ENCODE measurements at places on chromosomes 11 and 22. TPM values are rescaled to one million over a fixed set of nuclear protein-coding genes. Genes with fewer than 3 reads are reported as not detected.

DNA sequence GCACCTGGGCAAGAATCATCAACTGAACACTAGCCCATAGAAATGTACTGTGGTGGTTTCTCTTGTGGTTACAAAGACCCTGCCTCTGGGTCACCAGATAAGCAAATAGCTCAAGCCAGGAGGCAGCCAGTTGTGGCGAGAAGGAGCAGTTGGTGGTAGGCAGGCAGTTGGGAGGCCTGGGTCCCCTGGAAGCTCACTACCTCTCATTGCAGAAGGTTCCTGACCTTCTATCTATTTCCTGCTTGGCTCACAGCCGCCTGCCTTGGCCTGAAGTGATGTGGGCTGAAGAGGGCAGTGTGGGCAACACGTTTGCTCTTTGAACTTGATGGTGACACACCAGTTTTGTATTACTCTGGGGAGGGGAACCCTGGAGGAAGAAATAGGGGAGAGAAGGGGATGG, 34.7 kb downstream of the NECTIN1 start:
- DNase-seq = peak; percentile 72

- peak; percentile 71 for DNase-seq
Observed at GRCh38 chr11:82701847-82702520, 31.7 kb downstream of the FAM181B start.

The TPP1 gene
- 45.9 TPM for total RNA-seq

- no peak for DNase-seq
Observed at GRCh38 chr22:47225080-47225930, 462.9 kb downstream of the TBC1D22A start.

GRCh38 chr11:12403122-12403996, 26.0 kb downstream of the PARVA start:
- no peak for DNase-seq

DNA sequence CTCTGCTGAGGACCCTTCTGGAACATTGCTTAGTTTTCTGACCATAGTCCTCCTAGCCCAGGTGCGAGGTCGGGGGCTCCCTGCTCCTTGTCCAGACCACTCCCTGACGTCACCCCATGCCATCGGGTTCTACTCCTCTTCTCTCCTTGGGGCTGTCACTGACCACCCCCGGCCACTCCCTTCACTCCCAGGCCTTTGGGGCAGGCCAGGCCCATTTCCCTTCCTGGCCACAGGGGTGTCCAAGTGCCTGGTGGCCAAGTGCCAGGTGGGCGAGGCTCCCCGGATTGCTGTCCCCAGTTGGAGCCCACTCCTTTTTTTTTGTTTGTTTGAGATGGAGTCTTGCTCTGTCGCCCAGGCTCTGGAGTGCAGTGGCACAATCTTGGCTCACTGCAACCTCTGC, 19.5 kb downstream of the MRGPRD start:
- no peak for DNase-seq

The FAM83F gene
- total RNA-seq = under 0.01 TPM

The RCOR2 gene
- total RNA-seq = not detected

The HNRNPUL2 gene
- 30.7 TPM for total RNA-seq
